ENCODE measurements at places on chromosomes 4 and X. TPM values are rescaled to one million over a fixed set of nuclear protein-coding genes. Genes with fewer than 3 reads are reported as not detected.

The PHOX2B gene
- not detected for total RNA-seq

The SMR3B gene
- total RNA-seq: not detected

DNA sequence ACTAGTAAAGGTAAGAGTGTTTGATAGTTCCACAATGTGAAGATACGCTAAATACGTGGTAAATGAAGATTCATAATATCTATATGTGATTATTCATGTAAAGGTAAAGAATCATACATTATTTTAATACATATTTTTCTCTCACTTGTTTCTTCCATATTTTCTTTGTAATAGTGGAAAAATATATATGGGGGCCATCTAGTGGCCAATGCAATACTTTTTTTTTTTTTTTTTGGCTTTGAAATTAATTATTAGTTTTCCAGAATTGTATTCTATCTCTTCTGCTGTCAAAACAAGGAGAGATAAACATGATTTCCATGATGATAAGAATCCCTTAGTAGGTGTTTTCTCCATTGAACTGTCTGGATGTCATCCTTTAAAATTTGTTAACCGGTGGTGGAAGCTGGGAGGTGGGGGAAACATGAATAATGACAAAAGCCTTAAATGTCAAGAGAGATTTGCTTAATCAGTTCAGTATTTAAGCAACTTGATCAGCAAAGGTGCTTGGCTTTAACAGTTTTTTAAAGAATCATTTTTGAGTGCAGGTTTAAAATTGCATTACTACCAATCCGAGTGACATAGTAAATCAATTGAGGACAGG, 508.7 kb upstream of the HTR2C start:
- no peaks in the 10 kb centered on the region for H3K36me3 ChIP-seq
- H3K4me1 ChIP-seq: no peaks in the 10 kb centered on the region
- no peak overlapping the region for H3K27ac ChIP-seq
- H3K4me3 ChIP-seq: no peak overlapping the region

DNA sequence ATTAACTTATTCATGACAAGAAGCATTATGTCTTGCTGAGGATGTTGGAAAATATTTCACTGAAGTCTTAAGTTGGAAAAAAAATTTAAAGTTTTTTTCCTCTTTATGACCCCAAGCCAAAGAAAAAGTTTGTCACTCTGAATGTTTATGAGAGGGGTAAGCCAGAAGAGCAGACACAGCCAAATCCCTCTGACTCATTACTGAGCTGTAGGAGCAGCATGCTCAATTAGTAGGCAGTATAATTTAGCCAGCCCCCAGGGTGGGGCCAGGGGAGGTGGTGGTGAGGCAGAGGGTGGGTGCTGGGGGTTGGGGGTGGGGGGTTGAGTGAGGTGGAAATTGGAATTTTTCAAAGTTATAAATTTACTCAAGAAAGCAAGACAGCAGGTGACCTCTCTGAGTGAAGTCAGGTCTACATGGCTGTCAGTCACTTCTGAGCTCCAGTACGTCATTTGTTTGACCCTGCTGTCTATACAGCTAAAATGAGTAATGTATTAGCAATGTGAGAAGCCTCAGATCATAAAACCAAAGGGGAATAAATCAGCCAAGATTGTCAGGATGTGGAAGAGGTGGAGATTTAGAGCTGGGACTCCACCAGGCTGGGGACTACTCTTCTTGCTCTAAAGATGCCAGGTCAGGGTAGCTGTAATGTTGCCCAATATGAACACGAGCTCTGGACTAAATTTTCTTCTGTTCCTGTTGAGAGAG, 98.8 kb upstream of the NDP start:
- DNase-seq: no peak
- no peaks in the 10 kb centered on the region for H3K36me3 ChIP-seq
- no peak overlapping the region for H3K27ac ChIP-seq

GRCh38 chr4:111905511-111905910, 239.7 kb upstream of the FAM241A start:
- H3K36me3 ChIP-seq: no peaks in the 10 kb centered on the region
- H3K27me3 ChIP-seq: no peaks in the 10 kb centered on the region
- no peaks in the 10 kb centered on the region for H3K4me1 ChIP-seq

The PRPS2 gene
- total RNA-seq: 57.7 TPM

DNA sequence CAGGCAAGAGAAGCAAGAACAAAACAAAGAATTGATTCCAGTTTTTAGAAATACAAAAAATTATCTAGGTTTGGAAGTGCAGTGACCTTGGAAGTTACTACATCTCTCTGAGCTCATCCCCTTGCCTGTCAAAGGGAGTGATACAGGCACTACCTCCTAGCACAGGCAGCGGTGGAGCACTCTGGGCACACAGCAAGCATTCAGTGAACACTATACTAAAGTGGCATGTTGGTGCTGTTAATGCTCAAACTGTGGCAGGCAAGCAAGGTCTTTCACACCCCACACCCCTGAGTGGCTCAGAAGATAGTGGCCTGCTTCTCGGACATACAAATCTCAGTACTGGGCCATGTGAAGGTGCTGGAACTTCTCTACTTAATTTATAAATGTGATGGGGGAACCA, 51.2 kb downstream of the DRD5 start:
- H3K4me3 ChIP-seq: no peak overlapping the region
- H3K27me3 ChIP-seq: no peaks in the 10 kb centered on the region
- H3K27ac ChIP-seq: no peak overlapping the region
- no peaks in the 10 kb centered on the region for H3K4me1 ChIP-seq

- no peak overlapping the region for H3K27ac ChIP-seq
- DNase-seq: no peak
- H3K4me3 ChIP-seq: no peak overlapping the region
These were observed 105.3 kb upstream of the SPRY1 start for GRCh38 chr4:123291329-123291728.

The USP26 gene
- total RNA-seq: not detected

DNA sequence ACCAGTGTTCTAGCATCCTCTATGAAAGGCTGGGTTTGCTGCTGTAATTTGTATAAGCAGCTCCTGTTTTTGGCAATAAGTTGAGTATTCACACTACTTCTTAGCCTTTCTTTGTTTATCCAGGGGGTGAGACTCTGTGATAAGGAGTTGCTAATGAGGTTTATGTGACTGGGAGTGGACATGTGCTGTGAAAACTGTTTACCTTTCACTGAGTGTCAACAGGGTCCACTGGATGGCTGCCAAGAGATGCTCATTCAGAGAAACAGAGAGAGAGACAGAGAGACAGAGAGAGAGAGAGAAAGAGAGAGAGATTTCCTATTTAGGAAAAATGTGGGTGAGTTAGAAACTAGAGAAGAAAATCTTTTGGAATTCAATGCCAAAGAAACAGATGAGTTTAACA, 233.9 kb downstream of the CHIC2 start:
- H3K36me3 ChIP-seq: no peaks in the 10 kb centered on the region
- no peak overlapping the region for H3K27ac ChIP-seq
- DNase-seq: no peak
- H3K4me3 ChIP-seq: no peak overlapping the region
- no peaks in the 10 kb centered on the region for H3K4me1 ChIP-seq
- no peaks in the 10 kb centered on the region for H3K27me3 ChIP-seq

GRCh38 chrX:41472231-41472815, 25.2 kb downstream of the NYX start:
- H3K4me3 ChIP-seq: no peak overlapping the region
- no peaks in the 10 kb centered on the region for H3K36me3 ChIP-seq
- no peaks in the 10 kb centered on the region for H3K27me3 ChIP-seq
- no peaks in the 10 kb centered on the region for H3K4me1 ChIP-seq
- no peak for DNase-seq

DNA sequence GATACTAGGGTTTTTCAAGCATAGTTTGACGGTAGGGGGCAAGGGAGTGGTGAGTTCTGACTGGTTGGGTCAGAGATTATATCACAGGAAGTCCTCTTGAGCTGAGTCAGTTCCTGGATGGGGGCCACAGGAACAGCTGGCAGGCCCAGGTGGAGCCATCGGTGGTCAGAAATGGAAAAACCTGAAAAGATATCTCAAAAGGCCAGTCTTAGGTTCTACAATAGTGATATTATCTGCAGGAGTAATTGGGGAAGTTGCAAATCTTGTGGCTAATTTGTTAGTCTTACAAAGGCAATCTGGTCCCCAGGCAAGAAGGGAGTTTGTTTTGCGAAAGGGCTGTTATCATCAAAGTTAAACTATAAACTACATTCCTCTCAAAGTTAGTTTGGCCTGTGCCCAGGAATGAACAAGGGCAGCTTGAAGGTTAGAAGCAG, 159.3 kb downstream of the PTCHD1 start:
- no peaks in the 10 kb centered on the region for H3K36me3 ChIP-seq
- no peak for DNase-seq
- no peak overlapping the region for H3K27ac ChIP-seq
- no peaks in the 10 kb centered on the region for H3K27me3 ChIP-seq

DNA sequence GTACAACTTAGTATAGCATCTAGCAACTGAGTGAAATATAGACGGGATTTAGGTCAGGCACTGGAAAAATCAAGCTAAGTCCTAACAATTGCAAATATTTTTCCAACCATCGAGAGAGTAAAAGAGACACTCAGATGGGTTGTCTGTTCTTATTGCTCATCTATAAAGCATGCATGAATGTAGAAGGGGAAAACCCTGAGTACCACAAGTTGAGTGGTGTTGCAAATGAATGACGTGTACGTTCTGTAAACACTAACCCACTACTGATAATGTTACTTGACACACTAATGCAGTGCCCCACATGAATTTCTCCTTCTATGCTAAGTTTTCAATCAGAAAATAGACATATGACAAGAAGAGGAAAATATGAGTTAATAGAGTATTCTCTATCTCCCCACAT, 211.2 kb downstream of the COX18 start:
- no peaks in the 10 kb centered on the region for H3K36me3 ChIP-seq
- H3K27me3 ChIP-seq: no peaks in the 10 kb centered on the region
- DNase-seq: no peak
- H3K4me1 ChIP-seq: no peaks in the 10 kb centered on the region

The CAPN6 gene
- total RNA-seq: 5.0 TPM

GRCh38 chrX:18672008-18672407, at the start of gene RS1:
Gene RS1, minus strand, starts transcription at chrX:18672108. Its CDS starts 40 bp downstream, at chrX:18672068.
- H3K27me3 ChIP-seq: no peaks in the 10 kb centered on the region
- H3K4me3 ChIP-seq: no peak within 1 kb of the TSS
- no peak for DNase-seq
- H3K27ac ChIP-seq: no peak within 1 kb of the TSS
- H3K36me3 ChIP-seq: no peaks in the 10 kb centered on the region

DNA sequence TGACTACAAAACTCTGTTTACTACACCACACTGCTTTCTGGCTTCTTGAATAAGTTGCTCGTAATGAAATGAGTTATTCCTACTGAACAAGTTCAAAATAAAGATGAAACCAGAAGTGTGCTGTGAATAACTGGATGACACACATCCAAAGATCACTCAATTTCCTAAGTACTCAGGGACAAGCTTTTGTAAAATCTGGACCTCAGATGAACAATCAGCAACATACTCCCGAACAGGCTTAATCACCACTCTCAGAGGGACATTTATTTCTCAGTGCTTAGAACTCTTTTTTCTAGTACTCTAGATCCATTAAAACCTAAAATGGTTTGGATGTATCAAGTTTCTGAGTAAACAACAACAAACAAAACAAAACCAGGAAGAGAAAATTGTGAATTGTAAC, 61.5 kb upstream of the EXOC1L start:
- H3K27me3 ChIP-seq: no peaks in the 10 kb centered on the region
- DNase-seq: no peak
- H3K4me1 ChIP-seq: no peaks in the 10 kb centered on the region
- H3K27ac ChIP-seq: no peak overlapping the region
- H3K4me3 ChIP-seq: no peak overlapping the region

DNA sequence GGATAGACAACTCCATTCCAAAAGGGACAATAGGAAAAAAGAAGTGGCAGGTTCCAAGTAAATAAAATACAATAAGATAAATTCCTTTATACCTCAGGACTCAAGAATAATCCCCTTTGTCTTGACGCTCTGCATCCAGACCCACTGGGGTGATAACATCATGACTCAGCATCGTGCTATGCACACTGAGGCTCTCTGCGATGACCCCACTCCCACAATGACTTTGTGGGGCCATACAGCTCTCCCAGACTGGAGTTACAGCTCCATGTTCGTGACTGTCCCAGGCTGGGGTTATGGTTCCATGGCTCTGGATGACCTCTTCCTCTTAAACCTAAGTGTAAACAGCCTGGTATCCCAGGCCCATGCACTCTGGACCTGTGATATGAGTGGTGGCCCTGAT, 254.5 kb upstream of the ADGRL3 start:
- no peak for DNase-seq
- H3K4me1 ChIP-seq: no peaks in the 10 kb centered on the region
- H3K27ac ChIP-seq: no peak overlapping the region
- no peak overlapping the region for H3K4me3 ChIP-seq
- H3K27me3 ChIP-seq: no peaks in the 10 kb centered on the region

The EPGN gene
- not detected for total RNA-seq

GRCh38 chr4:47530801-47531200, 45.7 kb downstream of the ATP10D start:
- H3K36me3 ChIP-seq: no peaks in the 10 kb centered on the region
- no peaks in the 10 kb centered on the region for H3K27me3 ChIP-seq
- H3K4me1 ChIP-seq: no peaks in the 10 kb centered on the region
- H3K4me3 ChIP-seq: no peak overlapping the region
- no peak overlapping the region for H3K27ac ChIP-seq

The SLC4A4 gene
- total RNA-seq: 235 TPM

GRCh38 chr4:88010966-88011365, 3.5 kb downstream of the PKD2 start:
- no peak overlapping the region for H3K4me3 ChIP-seq
- H3K27me3 ChIP-seq: no peaks in the 10 kb centered on the region
- no peaks in the 10 kb centered on the region for H3K36me3 ChIP-seq
- H3K4me1 ChIP-seq: no peaks in the 10 kb centered on the region
- H3K27ac ChIP-seq: no peak overlapping the region
- no peak for DNase-seq

The FGA gene
- total RNA-seq: 0.09 TPM

DNA sequence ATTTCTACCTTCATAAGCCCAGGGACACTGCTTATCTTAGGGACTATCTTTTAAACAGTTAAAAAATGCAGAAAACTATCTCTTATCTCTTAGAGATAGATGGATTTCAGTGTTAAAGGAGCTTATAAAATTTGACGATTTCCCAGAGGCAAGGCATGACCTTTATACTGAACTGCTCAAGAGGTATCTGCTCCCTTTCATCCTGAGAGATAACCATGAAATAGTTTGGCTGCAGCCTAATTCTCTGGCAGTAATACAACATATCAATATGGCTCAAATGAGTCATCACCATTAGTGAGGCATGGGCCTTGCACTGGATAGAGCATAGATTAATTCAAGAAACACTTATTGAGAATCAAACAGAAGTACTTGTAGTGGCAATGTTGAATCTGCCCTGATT, 348.2 kb upstream of the GRIA3 start:
- no peaks in the 10 kb centered on the region for H3K4me1 ChIP-seq
- no peak overlapping the region for H3K4me3 ChIP-seq
- no peaks in the 10 kb centered on the region for H3K36me3 ChIP-seq
- no peaks in the 10 kb centered on the region for H3K27me3 ChIP-seq

- no peak overlapping the region for H3K4me3 ChIP-seq
- no peaks in the 10 kb centered on the region for H3K4me1 ChIP-seq
- no peaks in the 10 kb centered on the region for H3K36me3 ChIP-seq
- no peak for DNase-seq
These were observed 16.6 kb downstream of the FRMPD3 start for GRCh38 chrX:107465932-107466620.

The GATA1 gene
- not detected for total RNA-seq

- no peak for DNase-seq
- no peaks in the 10 kb centered on the region for H3K27me3 ChIP-seq
- peaks cover 6% of the 10 kb centered on the region for H3K4me1 ChIP-seq
- H3K27ac ChIP-seq: peak overlapping the region; percentile 75
- H3K36me3 ChIP-seq: no peaks in the 10 kb centered on the region
These were observed 21.5 kb downstream of the RWDD4 start for GRCh38 chr4:183637461-183637860.

The FANCB gene
- 0.43 TPM for total RNA-seq
